ENCODE measurements at places on chromosomes 1 and 21.

DNA sequence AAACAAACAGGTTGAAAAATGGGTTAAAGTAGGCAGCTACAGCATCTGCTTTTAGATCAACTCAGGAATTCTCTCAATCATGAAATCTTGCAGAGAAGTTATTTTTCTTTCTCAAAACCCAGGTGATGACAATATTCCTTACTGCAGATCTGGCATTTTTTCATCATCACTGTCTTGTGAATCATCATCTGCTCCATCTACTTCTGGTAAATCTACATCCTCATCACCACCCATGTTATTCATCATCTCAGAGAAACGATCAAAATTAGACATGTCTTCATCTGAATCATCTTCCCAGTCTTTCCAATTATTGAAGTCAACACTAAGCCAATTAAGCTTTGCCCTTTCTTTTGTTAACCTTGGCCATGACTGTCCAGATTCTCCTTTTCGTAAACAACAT lies 21.8 kb downstream of the GBP2 start:
- DNase-seq, result no peak

- no peak for DNase-seq
These were observed 80.2 kb upstream of the CD1D start for GRCh38 chr1:158100498-158100897.

DNA sequence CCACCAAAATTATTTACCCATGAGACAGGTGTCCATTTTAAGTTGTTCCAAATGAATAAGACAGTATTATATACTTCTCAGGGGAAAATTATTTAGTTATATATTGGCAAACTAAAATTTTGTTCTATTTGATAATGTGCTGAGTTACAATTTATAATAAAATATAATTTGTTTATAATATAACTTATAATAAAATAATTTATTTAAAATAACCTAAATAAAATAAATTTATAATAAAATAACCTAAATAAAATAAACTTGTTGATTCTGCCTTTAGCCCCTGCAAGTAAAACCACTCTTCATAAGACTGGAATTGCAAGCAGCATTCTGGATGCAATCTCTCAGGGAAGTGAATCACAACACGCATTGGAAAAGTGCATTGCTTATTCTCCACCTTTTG lies 69.6 kb downstream of the RAVER2 start:
- no peak for DNase-seq

- DNase-seq, result no peak
These were observed 165.1 kb upstream of the SNX7 start for GRCh38 chr1:98496256-98496995.

- no peak for DNase-seq
These were observed 6.9 kb downstream of the PDPN start for GRCh38 chr1:13590486-13590885.

GRCh38 chr1:21340230-21340945 lies 50.1 kb upstream of the ECE1 start:
- DNase-seq, result no peak

GRCh38 chr1:7641587-7642417 lies 129.3 kb upstream of the VAMP3 start:
- no peak for DNase-seq

DNA sequence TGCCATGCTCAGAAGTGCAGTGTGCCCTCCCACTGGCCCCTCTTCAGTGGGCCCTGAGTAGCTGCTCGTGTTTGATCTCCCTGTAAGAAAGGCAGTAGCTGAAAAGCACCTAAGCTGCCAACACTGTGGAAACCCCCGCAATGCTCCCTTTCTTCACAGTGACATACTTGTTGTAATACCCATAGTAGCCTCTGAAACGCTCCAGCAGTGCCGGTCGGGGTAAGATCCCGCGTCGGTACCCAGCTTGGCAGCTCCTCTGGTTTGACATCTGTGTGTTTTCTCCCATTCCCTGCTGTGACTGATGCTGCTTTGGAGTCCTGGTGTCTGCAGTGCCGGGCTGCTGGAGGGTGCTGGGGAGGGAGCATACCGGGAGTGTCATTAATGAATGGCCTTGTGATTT lies 3.6 kb downstream of the CHAF1B start:
- no peak for DNase-seq

DNA sequence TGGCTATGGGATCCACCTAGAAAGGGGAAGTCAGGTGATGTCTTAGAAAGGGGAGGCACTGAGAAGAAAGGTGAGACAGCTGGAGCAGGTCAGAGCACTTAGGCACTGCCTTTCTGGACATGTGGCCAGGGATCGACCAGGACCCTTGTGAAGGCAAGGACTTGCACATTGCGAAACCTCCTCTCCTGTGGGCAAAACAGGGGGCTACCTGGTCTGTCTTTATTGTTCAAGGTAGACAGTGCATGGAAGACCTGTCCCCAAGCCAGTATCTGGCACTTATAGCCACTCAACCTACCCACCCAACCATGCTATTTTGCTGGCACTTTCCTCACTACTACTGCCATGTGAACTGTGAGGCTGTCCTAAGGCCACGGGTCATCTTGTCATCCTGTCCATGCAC lies 67.2 kb downstream of the NAV1 start:
- DNase-seq, result no peak

- DNase-seq, result peak; percentile 70
These were observed 35.0 kb upstream of the JAK1 start for GRCh38 chr1:65001231-65001792.

- DNase-seq, result no peak
These were observed 30.8 kb downstream of the RSPH1 start for GRCh38 chr21:42465008-42465802.

DNA sequence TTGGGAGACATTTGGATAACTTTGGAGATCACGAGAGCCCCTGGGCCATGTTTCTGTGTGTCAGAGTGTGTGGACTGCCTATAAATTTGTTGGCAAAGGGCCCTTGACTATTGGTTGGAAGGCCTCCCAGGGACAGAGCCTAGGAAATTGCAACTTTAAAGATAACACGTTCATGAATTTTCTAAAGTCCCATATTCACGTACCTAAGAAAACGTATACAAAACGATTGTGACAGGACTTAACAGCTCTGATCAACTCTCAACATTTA lies 55.8 kb downstream of the DOP1B start:
- no peak for DNase-seq

GRCh38 chr1:168521401-168522000 lies 22.3 kb downstream of the XCL2 start:
- DNase-seq, result peak; percentile 18

GRCh38 chr1:44408632-44409602 lies 3.9 kb downstream of the RNF220 start:
- DNase-seq, result no peak

- DNase-seq, result no peak
These were observed 64.7 kb downstream of the PRDM16 start for GRCh38 chr1:3133686-3134085.

DNA sequence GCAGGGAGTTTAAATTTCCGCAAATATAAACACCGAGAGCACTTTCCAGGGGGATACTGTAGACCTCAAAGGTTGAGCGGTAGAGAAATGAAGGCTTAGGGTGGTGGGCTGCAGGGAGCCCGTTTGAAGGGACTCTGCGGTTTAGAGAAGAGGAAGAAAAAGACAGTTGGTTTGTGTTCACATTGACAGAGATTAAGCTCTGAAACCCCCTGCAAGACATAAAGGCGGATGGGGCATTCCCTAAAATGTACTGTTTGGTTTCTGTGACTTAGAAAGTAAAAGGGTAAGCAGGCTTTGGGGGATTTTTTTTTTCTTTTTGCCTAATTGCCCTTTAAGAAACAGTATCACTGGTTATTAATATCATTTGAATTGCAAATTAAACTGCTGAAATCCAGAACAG lies 1.3 kb downstream of the KAZN start:
- DNase-seq, result no peak

- DNase-seq, result peak; percentile 27
These were observed 26.4 kb upstream of the LRIG2 start for GRCh38 chr1:113046569-113046968.

DNA sequence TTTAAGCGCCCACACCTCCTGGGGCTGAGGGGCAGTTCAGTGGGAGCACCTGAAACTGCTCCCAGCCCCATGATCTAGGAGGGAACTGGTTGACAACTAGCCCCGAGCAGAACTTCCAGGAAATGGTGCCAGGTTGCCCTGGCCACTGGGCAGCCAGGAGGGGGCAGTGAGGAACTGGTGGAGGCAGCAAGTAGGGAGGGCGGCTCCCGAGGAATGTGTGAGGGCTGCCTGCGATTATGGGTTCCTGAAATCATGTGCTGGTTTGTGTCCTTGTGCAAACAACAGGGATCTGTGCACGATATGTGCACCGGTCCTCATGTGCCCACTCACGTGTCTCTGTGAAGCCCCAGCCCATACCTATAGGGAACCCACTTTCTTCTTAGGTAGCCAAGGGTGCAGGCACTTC lies 9.9 kb downstream of the GPR3 start:
- DNase-seq, result no peak

GRCh38 chr1:173527151-173527826 lies 50.2 kb downstream of the PRDX6 start:
- no peak for DNase-seq

- DNase-seq, result no peak
These were observed 59.9 kb downstream of the DNM3 start for GRCh38 chr1:171901245-171901644.

- no peak for DNase-seq
These were observed 44.2 kb downstream of the OSBPL9 start for GRCh38 chr1:51661081-51661518.

DNA sequence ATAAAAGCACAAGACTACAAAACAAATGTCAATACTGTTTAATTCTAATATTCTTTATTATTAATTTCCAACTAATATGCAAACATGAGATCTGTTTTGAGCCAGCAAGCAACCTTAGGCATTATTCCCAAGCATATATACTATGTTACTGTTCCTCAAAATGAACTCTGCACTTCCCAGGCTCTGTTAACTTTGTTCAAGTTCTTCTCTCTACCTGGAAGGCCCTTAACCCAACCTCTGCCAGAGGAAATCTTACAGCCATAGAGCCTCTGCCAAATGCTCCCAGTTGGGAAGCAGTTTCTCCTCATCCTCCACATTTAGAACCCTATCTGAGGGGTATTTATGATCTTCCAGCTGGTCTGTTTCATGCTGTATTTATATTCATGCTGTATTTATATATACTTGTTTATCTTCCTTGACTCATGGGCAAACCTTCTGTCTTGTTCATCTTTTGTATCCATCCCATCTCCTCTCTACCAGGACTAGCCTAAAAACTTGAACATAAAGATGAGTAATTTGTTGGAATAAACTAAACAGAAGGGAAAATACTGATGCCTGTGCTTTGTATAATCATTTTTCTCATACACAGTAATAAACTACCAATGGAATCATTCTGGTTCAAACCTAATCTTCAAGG lies 5.3 kb downstream of the IVNS1ABP start:
- no peak for DNase-seq

DNA sequence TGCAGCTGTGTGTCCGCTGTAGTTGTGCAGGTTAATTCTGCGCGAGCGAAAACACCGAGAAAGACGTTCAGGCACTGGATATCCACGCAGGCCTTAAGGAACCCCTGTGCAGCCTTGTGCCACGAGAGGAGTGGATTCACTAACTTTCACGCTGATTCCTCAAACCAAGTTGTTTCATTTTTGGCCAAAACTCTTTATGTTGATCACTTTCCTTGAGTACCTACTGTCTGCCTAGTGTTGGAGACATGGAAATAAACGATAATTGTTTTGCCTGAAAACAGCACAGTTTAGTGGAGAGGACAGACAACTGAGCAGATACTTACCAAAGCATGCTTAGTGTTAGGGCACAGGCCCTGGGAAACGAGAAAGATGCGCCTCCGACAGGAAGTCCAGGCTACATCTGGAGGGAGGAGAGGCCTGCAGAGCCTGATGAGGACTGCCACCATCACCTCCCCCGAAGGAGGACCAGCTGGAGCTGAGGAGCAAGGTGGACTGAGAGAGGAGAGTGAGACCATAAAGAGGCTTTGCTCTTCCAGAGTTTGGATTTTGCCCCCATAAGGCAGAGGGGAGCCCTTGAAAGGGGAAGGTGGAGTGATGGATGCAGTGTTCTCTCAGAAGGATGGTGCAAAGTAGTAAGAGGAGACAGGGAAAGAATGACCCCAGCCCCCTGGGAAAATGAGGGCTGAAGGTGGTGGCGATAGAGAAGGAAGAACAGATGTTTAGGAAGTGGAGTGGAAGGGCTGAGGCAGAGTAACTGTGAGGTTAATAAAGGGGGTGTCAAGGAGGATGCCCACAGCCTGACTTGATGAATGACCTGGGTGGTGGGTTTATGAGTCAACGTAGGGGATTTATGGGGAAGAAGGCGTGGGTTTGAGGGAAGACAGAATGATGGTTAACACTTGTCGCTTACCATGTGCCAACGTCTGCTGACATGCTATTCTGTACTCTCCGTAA lies 956 bp upstream of the SCAF4 start:
- peak; percentile 3 for DNase-seq

DNA sequence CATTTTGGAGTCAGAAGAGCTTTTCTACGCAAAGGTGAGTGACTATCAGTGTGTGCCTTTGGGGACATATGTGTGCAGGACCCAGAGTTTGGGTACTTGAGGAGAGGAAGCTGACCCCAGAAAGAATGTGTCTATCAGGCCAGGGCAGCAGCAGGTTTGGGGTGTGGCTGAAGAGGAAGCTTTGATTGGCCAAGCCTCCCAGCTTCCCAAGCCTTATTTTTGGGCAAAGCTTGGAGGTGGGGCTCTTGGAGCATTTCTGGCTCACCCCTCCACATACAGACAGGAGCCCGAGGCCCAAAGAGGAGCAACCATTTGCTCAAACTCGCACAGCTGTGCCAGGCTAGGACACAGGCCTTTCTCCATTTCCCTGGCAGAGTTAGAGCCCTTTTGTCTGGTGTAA lies 4.7 kb downstream of the GPR3 start:
- DNase-seq, result no peak

DNA sequence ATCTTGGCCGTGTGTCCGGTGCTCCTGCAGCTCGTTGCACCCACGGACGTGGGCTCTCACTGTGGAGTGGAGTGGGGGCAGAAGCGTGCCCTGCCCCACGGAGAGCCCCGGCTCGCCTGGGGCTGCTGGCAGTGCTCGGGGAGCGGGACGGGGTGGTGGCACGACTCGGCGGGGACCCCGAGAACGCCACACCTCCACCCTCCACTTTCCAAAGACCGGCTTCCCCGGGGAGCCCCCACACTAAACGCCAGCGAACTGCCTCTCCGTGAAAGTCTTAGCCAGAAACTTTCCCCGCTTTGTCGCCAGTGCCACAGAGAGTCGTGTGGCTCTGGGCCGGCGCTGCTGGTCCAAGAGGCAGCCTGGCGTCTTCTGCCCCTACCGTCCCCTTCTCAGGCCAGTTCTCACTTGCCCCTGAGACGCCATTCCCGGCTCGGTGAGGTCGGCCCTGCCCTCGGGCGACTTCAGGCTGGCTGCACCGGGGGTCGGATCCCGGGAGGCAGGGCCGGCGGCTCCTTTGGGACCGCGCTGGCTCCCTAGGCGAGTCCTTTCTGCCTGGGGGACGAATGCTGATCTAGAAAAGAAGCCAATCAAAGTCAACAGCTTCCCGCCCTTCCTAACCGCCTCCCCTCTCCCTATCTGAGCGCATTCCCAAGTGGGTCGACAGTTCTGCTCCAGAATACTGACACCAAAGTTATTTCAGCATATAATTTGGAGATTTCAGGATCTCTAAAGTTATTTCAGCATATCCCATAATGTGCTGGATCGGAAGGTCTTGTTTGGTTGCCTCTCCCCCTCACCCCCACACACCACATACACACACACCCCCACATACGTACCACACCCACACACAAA lies 2.6 kb upstream of the SAMD13 start:
- peak; percentile 6 for DNase-seq

All from CD4-positive, alpha-beta T cell treated with Interleukin-6 at 100 ng/mL for 8 hours (primary cell).